ENCODE measurements at places on chromosomes 6 and 20.

DNA sequence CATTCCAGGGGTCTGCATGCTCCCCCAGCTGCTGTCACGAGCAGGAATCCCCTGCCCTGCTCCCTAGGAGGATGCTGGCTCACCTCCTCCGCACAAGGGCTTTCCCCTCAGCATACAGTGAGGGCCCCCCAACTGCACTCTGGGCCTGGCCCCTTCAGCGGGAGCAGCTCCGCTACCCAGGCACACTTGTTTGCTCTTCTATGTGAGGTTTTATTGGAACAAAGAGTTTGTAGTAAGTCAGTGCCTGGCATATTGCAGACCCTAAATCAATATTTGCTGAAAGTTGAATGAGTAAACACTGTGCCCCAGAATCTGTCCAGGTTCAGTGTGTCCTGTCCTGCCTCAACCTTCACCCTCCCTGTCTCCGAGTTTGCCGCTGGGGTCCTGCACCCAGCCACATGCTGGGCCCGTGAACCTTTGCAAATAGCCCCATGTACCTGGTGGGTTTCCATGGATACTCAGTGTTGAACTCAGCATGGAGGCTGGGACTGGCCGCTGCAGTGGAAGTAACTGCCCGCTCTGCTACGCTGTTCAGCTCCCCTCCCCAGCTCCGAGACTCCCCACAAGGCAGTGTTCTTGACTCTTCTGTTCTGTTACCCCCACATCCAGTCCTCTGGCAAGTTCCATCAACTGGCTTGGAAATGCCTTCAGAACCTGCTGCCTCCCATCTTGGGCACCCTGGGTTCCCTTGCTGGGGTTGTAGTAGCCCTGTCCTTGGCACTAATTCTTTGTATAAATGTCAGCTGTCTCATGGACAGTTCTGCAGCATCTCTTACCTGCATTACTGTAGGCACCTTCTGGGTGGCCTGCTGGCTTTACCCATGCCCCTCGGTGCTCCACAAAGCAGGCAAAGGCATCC is 15.7 kb downstream of the SLC22A1 start:
- DNase-seq: no peak

- peak; percentile 84 for DNase-seq
Observed at GRCh38 chr6:152136449-152136825, 329.0 kb downstream of the ESR1 start.

GRCh38 chr20:10022625-10023024 is 12.2 kb upstream of the ANKEF1 start:
- no peak for DNase-seq

- DNase-seq: no peak
Observed at GRCh38 chr6:98827295-98828159, 6.8 kb upstream of the POU3F2 start.

DNA sequence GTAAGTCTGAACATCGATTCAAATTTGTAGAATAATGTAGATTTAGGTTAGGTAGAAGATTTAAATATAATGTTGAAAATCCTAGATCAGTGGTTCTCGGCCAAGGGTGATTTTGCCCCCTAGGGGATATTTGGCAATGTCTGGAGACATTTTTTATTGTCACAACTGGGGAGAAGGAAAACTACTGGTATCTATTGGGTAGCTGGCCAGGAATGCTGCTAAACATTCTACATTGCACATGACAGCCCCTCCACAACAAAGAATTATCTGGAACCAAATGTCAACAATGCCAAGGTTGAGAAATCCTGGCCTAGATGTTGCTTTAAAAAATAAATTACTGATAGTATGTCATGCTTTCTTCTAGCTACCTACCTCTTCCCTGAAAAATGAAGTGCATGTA is 76.1 kb downstream of the HIVEP2 start:
- no peak for DNase-seq

GRCh38 chr6:33902457-33902853 is 98.7 kb upstream of the MLN start:
- DNase-seq: no peak

DNA sequence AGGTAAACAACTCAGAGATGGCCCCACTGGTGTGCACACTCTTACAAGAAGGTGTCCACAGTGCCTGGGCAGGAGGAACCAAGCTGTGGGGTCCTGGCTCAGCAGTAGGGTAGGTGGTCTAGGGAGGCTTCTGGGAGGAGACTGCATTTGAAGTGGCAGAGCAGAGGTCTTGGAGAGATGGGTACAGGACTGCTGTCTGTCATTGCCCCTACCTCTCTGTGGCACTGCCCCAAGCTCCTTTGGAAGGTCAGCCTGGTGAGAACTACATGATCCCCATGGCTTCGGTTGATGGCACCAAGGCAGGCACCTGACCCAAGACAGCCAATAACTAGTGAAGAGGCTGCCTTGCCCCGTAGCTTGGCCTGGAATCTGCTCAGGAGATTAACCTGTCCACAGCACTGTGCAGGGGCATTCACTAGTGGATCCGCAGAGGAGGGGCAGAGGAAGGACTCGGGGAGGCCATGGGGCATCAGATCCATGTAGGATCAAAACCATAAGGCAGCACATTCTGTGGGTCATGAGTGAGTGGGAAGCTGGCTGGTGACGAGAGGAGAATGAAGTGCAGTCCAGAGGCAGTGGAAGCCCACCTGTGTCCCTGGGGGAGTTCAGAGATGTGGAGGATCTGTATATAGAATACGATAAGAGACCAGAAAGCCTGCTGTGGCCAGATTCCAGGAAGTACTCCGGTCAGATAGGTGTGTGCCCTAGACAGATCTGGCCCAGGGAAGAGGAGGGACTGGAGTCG is 162.0 kb downstream of the GRM4 start:
- DNase-seq: no peak

GRCh38 chr6:167898673-167899311 is 72.1 kb downstream of the AFDN start:
- peak; percentile 78 for DNase-seq

DNA sequence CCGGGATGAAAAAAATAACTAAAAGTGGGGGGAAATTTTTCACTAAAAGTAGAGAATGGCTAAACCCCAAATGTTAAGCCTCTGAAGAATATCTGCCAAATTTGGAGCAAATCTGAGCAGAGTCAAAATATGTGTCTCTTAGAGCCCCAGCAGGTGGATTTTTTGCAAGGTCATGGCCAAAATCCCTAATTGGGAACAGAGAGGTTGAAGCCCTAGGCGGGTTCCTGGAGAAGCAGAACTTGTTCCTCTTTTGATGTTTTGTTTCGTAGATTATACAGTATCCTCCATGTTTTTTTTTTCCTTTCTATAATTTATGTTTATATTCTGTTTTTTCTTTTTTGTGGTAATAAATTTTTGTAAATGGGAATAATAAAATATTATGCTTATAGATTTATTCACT is 94.4 kb downstream of the PLCB4 start:
- no peak for DNase-seq

- no peak for DNase-seq
Observed at GRCh38 chr6:37454420-37455140, 21.6 kb downstream of the CMTR1 start.

GRCh38 chr6:164035900-164036485 is 621.5 kb downstream of the QKI start:
- peak; percentile 24 for DNase-seq

GRCh38 chr20:2357114-2357513 is 23.6 kb upstream of the TGM6 start:
- DNase-seq: no peak

DNA sequence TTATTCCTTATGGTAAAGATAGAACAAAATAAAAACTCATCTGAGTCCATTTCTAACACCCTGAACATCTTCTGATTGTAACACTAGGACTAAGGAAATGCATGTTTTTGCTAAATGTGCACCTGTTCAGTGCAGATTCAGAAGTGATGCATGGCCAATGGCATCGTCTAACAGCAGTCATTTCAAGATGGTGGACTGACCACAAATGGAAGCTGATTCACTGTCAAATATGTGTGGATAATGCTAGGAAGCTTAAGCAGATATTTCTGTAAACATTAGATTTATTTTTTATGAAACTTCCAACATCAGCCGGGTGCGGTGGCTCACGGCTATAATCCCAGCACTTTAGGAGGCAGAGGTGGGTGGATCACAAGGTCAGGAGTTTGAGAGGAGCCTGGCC is 394.8 kb downstream of the SAMD5 start:
- no peak for DNase-seq

GRCh38 chr6:137657351-137657911 is 163.2 kb upstream of the OLIG3 start:
- DNase-seq: no peak

- no peak for DNase-seq
Observed at GRCh38 chr6:41374618-41375590, 39.5 kb downstream of the NCR2 start.

GRCh38 chr6:20589266-20589665 is 55.0 kb downstream of the CDKAL1 start:
- no peak for DNase-seq

DNA sequence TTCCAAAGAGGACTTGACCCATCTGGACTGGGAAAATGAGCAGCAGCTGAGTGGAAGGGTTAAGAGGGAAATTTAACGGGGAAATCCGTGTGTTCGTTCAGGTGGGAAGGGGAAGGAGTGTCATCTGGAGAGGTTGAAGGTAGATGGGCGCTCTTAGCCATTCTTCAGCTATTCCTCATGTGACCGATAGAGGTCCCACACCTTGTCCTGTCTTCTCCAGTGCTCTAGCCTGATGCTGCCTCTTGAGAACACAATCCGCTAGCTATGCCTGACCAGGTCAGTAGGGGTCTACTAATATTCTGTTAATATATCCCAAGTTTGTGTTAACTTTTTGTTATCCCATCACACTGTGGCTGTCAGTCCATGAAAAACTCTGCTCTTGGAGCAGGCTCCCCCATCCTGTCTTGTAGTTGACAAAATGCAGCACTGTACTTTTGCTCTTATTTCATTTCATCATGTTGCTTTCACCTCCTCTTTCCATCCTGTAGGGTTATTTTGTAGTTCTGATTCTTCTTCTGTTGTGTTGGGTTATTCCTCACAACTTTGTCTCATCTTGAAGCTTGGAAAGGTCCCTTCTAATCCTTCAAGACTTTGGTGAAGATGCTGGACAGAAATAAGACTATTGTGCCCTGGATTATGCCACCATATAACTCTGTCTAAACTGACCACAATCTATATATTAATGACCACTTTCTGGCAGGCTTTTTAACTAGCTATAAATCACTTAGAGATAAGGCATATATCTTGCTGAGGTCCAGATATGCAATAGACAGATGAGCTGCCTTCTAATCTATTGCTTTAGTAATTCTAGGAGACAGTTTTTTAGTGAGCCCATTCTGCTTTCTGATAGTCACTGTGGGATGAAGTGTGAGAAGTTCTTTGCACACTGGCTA is 123.4 kb upstream of the SUPT3H start:
- DNase-seq: no peak

DNA sequence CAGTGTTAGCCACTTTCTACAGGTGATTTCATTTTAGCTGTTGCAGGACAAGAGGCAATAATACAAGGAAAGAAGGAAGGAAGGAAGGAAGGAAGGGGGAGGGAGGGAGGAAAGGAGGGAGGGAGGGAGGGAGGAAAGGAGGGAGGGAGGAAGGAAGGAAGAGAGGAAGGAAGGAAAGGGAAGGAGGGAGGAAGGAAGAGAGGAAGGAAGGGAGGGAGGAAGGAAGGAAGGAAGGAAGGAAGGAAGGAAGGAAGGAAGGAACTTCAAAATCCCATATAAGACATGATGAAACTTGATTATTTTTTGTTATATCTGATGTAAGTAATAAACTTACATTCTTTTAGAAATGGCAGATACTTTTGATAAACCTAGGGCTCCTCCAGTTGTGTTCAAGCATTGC is 83.6 kb downstream of the TFAP2B start:
- no peak for DNase-seq

DNA sequence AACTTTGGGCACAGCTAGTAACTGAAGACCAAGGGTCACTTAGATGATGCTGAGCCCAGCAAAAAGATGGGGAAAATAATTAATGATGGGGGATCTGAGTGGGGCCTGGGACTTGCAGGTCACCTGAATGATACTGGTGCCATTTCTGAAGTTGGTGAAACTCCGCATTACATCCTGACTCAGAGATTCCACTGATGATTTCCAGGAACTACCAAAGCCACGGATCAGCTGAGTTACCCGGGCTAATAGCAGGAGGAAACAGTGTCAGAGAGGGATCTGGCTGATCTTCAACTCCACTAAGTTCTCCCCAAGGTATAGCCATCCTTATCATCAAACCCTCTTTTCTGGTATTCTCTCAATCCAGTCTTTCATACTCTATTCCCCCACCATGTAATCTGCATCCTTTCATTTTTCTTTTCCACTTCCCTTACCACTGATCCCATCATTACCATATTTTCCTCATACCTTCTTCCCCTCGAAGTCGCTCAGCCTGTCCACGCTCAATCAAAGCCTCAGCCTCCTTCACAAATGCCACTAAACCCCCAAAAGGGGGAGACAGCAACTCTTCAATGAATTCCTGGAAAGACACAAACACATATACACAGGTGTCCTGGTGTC is 20.2 kb downstream of the VPS52 start:
- DNase-seq: no peak

- no peak for DNase-seq
Observed at GRCh38 chr6:10414756-10415616, at the start of gene TFAP2A. TFAP2A (minus strand) TSS chr6:10415074; CDS start chr6:10414991, 83 bp downstream.

DNA sequence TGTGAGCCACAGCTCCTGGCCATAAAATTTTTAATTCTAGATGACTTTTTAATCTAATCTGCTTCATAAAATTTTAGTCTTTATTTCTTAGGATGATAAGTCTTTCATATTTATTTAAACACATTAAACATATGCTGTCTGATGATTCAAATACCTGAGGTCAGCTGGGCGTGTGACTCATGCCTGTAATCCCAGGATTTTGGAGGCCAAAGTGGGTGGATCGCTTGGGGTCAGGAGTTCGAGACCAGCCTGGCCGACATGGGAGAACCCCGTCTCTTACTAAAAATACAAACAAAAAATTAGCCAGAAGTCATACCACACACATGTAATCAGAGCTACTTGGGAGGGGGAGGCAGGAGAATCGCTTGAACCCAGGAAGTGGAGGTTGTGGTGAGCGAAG is 53.1 kb downstream of the RBM24 start:
- DNase-seq: no peak

DNA sequence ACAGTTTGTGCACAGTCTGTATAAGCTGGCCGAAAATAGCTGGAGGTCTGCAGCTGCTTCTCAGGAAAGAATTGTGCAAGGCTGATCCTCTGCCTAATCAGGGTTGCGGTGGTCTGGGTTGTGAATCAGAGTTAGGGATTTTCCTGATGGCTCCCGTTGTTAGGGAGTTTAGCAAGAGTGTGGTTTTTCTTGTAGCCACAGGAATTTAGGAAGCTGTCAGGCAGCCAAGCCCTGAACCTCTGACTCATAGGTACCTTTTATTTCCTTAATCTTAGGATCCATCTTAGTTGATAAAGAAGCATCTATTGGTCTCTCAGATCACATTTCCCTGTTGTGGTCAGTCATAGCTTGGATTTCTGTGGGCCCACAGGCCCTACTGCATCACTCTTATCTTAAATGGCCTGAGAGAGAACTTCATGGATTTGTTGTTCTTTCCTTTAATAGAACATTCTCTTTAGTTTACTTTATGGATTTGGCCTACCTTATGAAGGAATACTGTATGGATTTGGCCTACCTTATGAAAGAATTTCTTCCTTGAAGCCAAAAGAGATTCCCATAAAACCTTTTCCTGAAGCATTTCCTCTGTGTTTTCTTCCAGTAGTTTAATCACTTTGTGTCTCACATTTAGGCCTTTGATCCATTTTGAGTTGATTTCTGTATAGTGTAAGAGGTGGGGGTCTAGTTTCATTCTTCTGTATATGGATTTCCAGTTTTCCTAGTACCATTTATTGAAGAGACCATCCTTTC is 10.3 kb downstream of the KIF25 start:
- DNase-seq: no peak

Measured in NCI-H1092 treated with DMSO at 0.1 percent for 48 hours (cell line).